ENCODE measurements at places on chromosomes 3 and 15. TPM values are rescaled to one million over a fixed set of nuclear protein-coding genes. Genes with fewer than 3 reads are reported as not detected.

Gene FES
- total RNA-seq = 11.7 TPM

Gene CHRFAM7A
- 2.2 TPM for total RNA-seq

Gene FILIP1L
- 11.0 TPM for total RNA-seq

Gene TMOD2
- 11.0 TPM for total RNA-seq

Gene CLEC3B
- 9.9 TPM for total RNA-seq

Gene NR1I2
- total RNA-seq = not detected

Gene RNF7
- 51.3 TPM for total RNA-seq

Gene LARP6
- 56.6 TPM for total RNA-seq

Gene ATP13A4
- total RNA-seq = not detected

Gene SPATA12
- not detected for total RNA-seq

Gene SAMD7
- not detected for total RNA-seq

Gene DOCK3
- 0.16 TPM for total RNA-seq

Gene MASP1
- 204 TPM for total RNA-seq

Gene PATL2
- total RNA-seq = 0.61 TPM

Gene RSL24D1
- total RNA-seq = 76.1 TPM

Gene IGSF11
- not detected for total RNA-seq

Gene REC114
- total RNA-seq = not detected

Gene GOLGA8J
- total RNA-seq = not detected

Gene SPSB4
- not detected for total RNA-seq
